ENCODE measurements at places on chromosomes 1 and 21.

- no peak for DNase-seq
These were observed 2.2 kb downstream of the TMED5 start for GRCh38 chr1:93177991-93178390.

DNA sequence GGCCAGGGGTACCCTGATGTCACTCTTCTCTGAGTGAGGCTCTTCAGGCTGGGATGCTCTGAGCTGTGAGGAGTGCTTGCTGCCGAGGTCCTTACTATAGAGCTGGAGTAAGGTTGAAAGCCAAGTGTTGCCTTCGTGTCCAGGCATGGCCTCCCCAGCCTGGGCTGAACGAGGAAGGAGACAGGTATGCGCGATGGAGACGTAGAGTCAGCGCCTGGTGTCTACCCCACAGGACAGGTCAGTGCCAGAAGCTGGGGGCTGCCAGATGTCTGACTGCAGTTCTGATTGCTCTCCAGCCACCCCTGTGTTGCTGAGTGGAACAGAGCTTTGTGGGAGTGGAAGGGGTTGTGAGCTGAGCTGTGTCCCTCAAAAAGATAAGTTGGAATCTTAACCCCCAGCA is 135.8 kb upstream of the AJAP1 start:
- DNase-seq, result no peak

DNA sequence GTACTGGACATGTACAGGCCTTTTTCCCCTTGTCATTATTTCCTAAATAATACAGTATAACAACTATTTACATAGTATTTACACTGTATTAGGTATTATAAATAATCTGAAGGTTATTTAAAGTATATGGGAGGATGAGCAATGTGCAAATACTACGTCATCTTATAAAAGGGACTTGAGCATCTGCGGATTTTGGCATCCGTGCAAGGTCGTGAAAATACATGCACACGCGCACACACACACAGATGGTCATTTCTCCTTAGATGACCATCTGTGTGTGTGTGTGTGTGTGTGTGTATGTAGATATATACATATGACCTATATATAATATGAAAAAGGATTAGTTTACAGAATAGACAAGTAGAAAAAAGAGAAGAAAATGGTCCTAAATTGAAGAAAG is 15.4 kb downstream of the ALG14 start:
- no peak for DNase-seq

DNA sequence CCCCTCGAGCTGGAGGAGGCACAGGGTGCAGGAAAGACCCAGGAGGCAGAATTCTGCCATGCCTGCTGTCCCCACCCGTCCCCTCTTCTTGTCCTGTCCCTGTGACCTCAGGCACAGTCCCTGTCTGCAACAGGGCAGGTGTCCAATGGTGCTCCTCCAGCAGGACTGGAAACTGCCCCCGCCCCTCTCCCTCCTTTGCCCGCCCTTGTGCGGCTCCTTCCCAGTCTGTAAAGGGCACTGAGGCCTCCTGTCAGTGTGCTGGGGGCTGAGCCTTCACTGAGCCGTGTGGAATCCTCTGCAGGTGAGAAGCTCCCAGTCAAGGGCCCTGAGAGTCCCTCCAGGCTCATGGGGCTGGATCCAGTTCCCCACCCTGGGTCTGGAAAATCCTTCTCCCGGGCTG is 28.9 kb downstream of the PRDM16 start:
- DNase-seq, result no peak

DNA sequence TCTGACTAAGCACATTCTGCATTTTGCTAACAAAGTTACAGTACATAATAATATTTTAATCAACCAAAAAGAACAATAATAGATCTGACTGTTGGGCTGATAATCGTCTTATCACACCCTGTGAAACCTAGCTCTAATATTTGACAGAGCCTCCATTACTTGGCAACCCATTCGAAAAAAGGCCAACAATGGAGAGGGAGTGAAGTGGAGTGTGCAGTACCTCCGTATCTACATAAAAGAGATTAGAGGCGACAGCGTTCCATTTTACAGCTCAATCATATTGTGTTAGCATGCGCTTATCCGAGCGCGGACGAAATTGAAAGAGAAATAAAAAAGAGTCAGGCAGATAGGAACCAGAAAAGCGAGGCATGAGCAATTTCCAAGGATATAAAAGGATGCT is 137.3 kb upstream of the USH2A start:
- DNase-seq, result no peak

GRCh38 chr1:156581661-156582387 is 2.3 kb downstream of the TTC24 start:
- no peak for DNase-seq

DNA sequence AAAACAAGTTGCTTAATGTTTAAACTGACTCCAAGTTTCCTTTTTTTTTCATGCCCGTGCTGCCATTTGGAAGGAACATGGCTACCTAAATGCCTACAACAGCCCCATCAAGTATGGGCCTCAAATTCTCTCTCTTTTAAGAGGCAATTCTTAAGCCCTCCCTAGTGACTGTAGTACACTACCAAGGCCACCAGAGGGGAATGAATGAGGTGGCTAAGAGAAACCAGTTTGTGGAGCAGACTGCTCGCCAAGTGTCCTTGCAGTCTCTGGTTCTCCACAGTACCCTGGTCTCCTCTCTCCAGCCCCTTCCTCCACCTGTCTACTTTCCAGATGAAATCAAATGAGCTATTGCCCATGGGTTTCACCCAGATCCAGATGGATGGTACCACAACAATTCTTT is 1809.6 kb downstream of the BRINP3 start:
- DNase-seq, result no peak

GRCh38 chr1:22629886-22630285 is 6.5 kb upstream of the C1QA start:
- DNase-seq, result no peak

- no peak for DNase-seq
These were observed at the start of gene SERINC2 for GRCh38 chr1:31412732-31413404. Gene SERINC2 (plus strand): TSS chr1:31413213. CDS start chr1:31413266, 53 bp downstream.

DNA sequence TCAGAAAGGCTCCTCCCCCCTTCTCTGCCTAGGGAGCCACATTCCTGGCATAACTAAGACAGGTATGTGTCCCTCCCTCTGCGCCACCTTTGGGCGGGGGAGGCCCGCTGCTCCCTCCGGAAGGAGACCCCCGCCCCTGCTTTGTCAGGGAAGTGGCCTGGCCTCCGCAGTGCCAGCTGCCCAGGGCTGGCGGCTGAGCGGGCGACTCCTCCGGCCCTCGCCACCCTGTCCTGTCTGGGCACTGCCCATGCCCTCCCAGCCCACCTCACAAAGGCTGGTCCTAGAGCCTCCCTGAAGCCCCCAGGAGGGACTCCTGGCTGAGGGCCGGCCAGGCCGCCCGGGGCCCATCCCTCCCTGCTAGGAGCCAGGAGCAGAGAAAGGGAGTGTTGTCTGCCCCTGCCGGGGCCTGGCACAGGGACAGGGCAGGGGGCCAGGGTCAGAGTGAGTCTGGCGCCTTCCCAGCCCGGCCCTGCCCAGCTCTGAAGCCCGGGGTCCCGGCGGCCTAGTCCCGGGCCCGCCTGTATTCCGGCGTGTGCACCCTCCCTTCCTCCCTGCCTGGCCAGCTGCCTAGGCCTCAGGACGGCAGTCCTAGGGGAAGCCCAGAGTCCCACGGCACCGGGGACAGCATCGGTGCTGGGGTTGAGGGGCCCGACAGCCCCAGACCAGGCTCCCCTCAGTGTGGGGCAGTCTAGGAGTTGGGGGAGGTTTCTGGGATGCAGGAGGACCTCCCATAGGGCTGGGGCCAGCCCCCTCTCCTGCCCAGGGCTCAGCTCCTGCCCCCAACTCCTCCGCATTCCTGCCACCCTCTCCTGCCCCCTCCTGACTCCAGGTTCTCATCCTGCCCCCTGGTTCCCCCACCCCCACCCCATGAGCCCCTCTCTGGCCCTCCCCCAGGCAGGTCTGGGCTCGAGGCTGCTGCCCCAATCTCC is 5.1 kb downstream of the AGRN start:
- no peak for DNase-seq

- no peak for DNase-seq
These were observed 42.0 kb downstream of the COLGALT2 start for GRCh38 chr1:183995322-183996039.

GRCh38 chr1:165772739-165773138 is 4.1 kb upstream of the TMCO1 start:
- no peak for DNase-seq

GRCh38 chr1:59827055-59827643 is 12.4 kb downstream of the HOOK1 start:
- no peak for DNase-seq

GRCh38 chr1:112083487-112083886 is 94.0 kb upstream of the KCND3 start:
- no peak for DNase-seq

GRCh38 chr1:60745484-60745883 is 336.9 kb upstream of the NFIA start:
- DNase-seq, result no peak

GRCh38 chr1:1199961-1200875 is 6.2 kb downstream of the TNFRSF18 start:
- no peak for DNase-seq

DNA sequence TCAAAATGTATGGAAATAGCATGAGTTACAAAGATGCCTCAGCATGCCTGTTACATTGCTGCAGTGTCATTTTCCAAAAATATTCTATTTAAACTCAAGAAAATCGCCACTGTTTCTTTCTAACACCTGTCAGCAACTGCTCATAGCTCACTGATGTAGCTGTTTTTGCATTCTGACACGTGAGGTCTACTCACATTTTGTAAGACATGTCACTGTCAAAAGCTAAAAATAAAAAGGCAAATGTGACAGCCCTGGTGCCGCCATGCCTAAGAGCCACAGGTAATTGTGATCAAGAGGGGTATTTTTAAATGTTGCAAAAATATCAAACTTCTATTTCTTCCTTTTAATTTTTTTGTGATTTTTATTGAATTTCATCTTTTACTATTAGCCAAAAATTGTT is 556.2 kb upstream of the TMPRSS15 start:
- no peak for DNase-seq

- no peak for DNase-seq
These were observed 180.3 kb downstream of the DISC1 start for GRCh38 chr1:231806623-231807495.

GRCh38 chr1:162310337-162310736 is 66.3 kb downstream of the SPATA46 start:
- DNase-seq, result no peak

DNA sequence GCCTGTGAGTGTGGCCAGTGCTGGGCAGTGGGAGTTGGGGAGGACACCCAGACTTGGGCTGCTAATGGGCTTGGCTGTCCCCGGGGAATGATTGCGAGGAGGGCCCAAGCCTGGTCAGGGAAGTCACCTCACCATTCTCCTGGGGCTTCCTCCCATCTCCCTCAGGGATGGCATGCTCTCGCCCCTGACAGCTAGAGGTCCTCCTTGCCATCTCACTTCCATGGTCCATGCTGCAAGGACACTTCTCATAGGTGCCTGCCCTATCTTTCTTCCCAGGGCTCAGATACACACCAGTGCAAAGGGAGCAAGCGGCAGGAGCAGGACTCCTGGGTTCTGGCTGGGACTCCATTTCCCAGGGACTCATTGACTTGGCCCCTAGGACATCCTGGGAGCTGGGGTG is 4.1 kb downstream of the NTRK1 start:
- DNase-seq, result no peak

- no peak for DNase-seq
These were observed 83.1 kb downstream of the FMN2 start for GRCh38 chr1:240174734-240175133.

GRCh38 chr21:34037009-34037795 is 36.2 kb upstream of the MRPS6 start:
- no peak for DNase-seq

- DNase-seq, result no peak
These were observed 64.1 kb downstream of the ACTL8 start for GRCh38 chr1:17819129-17819802.

- DNase-seq, result peak; percentile 89
These were observed at the start of gene HEATR1 for GRCh38 chr1:236603991-236604904. Gene HEATR1 (minus strand): TSS chr1:236604516. CDS start chr1:236604095, 421 bp downstream.

DNA sequence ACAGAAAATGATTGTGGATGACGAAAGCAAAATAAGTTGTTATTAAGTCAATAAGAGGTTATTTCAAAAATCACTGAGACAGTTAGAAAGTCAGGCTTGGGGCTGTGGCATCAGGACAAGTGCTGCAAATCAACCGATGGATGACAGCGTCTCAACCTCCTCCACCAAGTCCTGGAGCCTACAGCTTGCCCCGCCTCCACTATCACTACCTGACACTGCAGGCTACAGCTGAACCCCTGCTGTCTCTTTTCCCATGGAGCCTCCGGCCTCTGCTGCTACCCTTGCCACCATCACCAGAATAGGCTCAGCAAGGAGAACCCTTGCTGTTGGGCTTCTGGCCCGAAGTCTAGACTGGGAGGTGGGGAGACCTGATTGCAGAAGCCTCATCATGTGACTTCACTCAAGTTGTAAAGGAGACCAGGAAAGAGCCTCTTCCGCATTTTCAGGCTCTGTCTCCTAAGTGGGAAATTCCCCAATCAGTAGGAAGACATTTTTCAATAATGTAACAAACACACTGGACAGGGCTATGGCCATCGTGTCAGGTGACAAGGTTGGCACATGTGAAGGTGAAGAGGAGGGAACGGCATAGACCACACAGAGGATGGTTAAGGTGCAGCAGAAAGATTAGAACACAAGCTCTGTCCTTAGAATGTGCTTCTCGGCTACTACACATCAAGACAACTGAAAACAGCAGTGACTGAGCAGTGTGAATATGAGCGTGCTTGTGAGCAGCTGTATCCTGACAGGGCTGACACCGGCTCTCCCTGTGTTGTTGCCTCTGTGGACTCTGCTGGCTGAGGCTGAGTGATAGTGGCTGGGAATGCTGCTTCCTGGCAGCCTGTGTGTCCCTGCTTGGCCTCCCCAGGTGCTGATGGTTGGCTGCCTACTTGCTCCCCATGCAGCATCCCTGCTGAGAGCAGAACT is 660.7 kb downstream of the PTPRU start:
- no peak for DNase-seq

DNA sequence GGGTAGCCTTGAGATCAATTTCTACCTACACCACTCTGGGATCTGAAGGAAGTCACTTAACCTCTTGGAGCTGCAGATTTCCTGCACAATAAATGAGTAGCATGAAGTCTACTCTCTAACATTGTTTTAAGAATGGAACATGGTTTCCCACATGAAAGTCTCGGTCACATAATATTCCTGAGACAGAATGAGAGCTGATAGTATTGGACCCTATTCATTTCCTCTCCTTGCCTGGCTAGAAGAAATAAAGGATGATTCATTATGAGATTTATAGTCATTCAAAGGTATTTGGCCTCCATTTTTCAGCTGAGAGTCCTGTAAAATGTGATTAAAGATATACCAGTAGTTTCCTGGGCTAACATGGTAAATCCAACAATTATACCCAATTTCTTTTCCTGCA is 56.7 kb downstream of the ARHGAP29 start:
- DNase-seq, result no peak

DNA sequence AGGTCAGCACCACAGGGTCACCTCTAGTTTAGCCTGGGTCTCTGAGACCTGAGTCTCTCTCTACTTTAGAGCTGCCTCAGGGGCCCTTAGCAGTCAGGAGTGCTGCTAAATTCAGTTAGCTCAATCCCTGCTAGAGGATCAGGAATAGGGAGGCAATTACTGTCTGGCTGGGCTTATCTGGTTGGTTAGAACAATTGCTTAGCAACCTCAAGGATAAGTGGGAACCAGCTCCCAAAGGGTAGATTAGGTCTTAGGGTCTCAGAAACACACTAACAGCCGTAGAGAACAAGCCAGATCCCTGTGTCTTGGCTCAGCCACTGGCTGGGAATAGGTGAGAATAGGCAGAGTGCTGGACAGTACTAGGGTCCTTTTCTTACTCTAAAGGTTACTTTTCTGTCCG is 7.7 kb downstream of the PM20D1 start:
- no peak for DNase-seq

GRCh38 chr1:41683681-41684500 is 199.4 kb upstream of the EDN2 start:
- DNase-seq, result no peak

GRCh38 chr21:41283211-41283818 is 33.3 kb upstream of the FAM3B start:
- peak; percentile 45 for DNase-seq

Data from GM12864 (cell line).